ENCODE measurements at places on chromosomes 2 and 18.

GRCh38 chr2:100408941-100409340 lies 8.5 kb downstream of the CHST10 start:
- H3K4me3 ChIP-seq: no peak overlapping the region
- no peak for DNase-seq
- no peaks in the 10 kb centered on the region for H3K4me1 ChIP-seq
- no peak overlapping the region for H3K27ac ChIP-seq
- no peaks in the 10 kb centered on the region for H3K27me3 ChIP-seq

GRCh38 chr2:105082107-105082506 lies 44.2 kb downstream of the MRPS9 start:
- peaks cover under 1% of the 10 kb centered on the region for H3K4me1 ChIP-seq
- no peak overlapping the region for H3K27ac ChIP-seq
- H3K27me3 ChIP-seq: no peaks in the 10 kb centered on the region
- H3K36me3 ChIP-seq: no peaks in the 10 kb centered on the region
- no peak for DNase-seq

DNA sequence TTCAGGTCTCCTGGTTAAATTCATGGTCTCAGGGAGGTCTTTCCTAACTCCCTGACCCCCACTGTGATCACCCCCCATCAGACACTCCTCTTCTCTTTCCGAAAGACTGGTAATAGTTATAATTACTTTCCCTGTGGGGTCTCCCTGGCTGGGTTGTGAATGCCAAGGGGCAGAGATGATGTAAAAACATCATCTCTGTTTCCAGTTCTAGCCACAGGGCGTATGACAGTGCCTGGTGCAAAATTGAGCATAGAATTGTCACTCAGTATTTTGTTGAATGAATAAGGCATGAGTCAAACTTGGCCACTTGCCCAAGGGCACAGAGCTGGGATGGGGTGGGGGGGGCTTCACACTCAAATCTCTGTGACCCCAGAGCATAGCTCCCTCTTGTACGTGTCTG lies 65.2 kb downstream of the LTBP1 start:
- no peaks in the 10 kb centered on the region for H3K36me3 ChIP-seq
- H3K27ac ChIP-seq: no peak overlapping the region
- H3K4me1 ChIP-seq: no peaks in the 10 kb centered on the region

DNA sequence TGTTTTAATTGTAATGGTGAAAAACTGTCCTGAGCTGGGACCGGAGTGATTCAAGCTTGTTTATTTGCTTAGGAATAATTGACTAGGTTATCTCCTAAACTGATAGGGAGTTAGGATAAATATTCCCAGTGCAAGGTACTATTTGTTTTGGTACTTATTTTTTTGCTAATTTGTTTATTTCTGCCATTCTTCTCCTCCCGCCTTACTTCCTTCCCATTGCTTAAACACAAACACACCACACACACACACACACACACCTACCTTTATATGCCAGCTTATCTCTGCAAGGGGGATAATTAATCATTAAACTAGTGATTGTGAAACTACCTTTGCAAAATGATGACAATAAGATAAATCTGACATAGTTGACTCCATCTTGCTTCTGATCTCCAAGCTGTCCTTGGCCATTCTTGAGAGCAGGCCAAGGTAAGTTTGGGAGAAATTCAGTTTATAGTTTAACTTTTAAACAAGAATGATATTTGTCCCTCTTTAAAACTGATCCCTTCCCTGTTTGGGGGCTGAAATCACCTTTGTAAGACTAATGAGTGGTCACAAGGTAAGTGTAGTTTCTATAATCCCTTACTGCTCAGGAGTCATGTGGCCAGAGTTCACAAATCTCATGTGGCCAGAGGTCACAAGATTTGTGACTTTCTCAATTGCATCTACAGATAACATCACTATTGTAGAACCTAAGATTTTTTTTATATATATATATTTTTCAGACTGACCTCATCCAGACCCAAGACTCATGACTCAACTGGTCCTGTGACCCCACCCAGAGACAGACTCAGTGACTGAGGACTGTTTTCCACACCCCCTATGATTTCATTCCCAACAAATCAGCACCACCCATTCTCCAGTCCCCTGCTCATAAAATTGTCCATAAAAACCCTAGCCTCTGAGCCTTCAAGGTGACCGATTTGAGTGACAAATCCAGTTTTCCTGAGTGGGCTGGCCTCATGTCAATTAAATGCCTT lies 83.1 kb upstream of the LRRTM4 start:
- no peaks in the 10 kb centered on the region for H3K4me1 ChIP-seq
- no peak overlapping the region for H3K27ac ChIP-seq
- H3K27me3 ChIP-seq: no peaks in the 10 kb centered on the region
- no peak for DNase-seq
- H3K4me3 ChIP-seq: no peak overlapping the region

- H3K36me3 ChIP-seq: no peaks in the 10 kb centered on the region
- no peaks in the 10 kb centered on the region for H3K4me1 ChIP-seq
- no peak overlapping the region for H3K27ac ChIP-seq
- H3K27me3 ChIP-seq: no peaks in the 10 kb centered on the region
- no peak for DNase-seq
- no peak overlapping the region for H3K4me3 ChIP-seq
Observed at GRCh38 chr2:199317646-199318045, 140.1 kb downstream of the SATB2 start.

Data from activated naive CD4-positive, alpha-beta T cell treated with anti-CD3 and anti-CD28 coated beads, Interleukin-2, amount 10 ng/mL, durations not matched to agents 7 days and 5 days (primary cell).